CD4-positive, alpha-beta T cell treated with Interleukin-15 for 4 hours (primary cell): ENCODE measurements at places on chromosomes 16 and 17.

DNA sequence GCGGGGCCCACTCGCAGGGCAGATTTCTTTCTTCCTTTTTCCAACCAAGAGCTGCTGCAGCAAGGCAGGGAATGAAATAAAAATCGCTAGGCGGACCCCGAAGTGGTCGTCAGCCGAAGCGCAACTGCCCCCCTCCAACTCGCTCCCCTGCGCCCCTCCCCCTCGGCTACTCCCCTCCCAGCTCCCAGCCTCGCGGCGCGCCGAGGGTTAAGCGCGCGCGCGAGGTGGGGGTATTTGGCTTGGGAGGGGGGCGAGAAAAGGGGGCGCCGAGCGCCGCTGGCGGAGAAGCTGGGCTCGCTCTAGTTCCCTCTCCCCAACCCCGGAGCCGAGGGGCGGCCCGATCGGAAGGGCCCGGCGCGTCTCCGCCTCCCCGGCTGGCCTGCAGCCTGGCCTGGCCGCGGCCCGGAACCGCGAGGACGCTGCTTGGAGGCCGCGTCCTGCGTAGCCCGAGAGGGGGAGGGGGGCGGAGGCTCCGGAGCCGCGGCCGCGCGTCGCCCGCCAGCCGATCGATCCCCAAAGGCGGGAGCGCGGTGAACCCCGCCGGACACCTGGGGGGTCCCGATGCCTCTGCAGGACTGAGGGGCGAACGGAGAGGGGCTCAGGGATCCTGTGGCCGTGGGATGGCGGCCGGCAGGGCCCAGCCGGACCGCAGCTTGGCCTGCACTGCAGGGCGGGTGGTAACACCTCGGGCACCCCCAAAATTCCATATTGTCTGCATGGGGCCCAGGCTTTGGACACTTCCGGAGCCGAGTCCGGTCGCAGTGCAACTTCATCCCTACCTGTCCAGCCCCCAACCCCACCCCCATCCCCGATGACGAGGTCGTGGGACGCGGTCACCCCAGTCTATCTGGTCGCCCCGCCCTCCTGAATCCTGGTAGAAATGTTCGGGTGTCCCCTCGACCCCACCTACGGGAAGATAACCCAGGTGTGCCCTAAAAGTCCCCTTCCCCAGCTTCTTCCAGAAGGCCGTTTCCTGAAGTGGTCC is 4.9 kb upstream of the CBX4 start:
- no peak for DNase-seq

GRCh38 chr17:58528443-58528842 is 14.0 kb upstream of the MTMR4 start:
- no peak for DNase-seq

GRCh38 chr16:19169082-19169639 is 1.1 kb downstream of the SYT17 start:
- no peak for DNase-seq

GRCh38 chr17:60147553-60148223 is 2.1 kb upstream of the CA4 start:
- DNase-seq = no peak

GRCh38 chr17:16081507-16082087 is 82.0 kb downstream of the TTC19 start:
- no peak for DNase-seq

GRCh38 chr16:78177987-78178386 is 78.5 kb downstream of the WWOX start:
- no peak for DNase-seq

DNA sequence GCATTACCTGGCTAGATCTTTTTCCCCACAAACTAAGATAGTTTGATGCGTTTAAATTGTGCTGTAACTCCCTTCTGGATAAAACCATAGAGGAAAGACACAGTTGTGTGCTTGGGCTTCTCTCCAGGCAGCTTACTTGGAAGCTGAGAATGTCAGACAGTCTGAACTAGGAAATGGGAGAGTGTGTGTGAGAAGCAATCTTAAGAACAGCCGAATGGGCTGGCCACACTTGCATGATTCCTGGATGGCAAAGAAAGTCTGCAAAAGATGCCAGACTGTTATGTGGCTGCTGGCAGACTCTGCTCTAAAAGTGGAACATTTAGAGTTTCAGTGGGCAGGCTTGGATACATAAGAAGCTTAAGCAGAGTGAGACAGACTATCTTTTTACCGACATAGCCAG is 384.3 kb upstream of the PSMD7 start:
- DNase-seq = no peak

- no peak for DNase-seq
Observed at GRCh38 chr17:17067257-17067656, 25.0 kb downstream of the MPRIP start.

- no peak for DNase-seq
Observed at GRCh38 chr16:73891129-73891542, 405.5 kb upstream of the PSMD7 start.

DNA sequence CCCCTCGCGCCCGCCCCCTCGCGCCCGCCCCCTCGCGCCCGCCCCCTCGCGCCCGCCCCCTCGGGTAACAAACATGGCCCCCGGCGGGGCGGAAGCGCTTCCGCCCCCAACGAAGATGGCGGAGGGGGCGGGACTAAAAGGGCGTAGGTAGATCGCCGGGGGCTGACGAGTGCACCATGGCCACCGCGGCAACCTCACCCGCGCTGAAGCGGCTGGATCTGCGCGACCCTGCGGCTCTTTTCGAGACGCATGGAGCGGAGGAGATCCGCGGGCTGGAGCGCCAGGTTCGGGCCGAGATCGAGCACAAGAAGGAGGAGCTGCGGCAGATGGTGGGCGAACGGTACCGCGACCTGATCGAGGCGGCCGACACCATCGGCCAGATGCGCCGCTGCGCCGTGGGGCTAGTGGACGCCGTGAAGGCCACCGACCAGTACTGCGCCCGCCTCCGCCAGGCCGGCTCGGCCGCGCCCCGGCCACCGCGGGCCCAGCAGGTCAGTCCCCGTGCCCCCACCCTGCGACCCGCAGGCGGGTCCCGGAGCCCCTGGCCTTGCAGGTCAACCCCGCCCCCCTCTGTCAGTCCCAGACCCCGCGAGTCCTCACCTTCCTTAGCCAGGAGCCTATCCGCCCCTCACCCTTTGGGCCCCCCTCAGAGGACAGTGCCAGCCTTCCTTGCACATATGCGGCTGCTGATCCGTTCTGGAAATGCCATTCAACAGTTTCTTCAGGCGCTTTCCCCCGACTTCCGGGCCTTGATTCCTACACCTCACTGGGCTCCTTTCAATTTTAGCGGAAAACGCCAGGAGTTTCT is at the start of gene COG1:
TSS of gene COG1 (plus strand) at position 162 of the 808 bp plus-strand sequence. CDS start at position 177, 15 bp downstream.
- peak; percentile 86 for DNase-seq

DNA sequence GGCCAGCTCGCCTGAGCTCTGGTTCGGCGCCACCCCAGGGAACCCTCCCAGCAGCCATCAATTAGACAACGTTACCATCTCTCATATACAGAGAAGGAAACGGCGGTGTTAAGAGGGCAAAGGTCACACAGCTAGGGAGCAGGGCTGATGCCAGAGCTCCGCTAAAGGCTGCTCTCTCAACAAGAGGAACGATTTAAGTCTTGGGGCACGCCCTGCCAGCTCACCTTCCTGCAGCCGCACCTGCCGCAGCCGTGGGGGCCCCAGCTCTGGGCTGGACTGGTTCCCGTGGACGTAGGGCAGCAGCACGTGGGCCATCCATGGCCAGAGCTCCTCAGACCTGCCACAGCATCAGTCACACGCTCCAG is 43.5 kb downstream of the PKD1 start:
- no peak for DNase-seq

DNA sequence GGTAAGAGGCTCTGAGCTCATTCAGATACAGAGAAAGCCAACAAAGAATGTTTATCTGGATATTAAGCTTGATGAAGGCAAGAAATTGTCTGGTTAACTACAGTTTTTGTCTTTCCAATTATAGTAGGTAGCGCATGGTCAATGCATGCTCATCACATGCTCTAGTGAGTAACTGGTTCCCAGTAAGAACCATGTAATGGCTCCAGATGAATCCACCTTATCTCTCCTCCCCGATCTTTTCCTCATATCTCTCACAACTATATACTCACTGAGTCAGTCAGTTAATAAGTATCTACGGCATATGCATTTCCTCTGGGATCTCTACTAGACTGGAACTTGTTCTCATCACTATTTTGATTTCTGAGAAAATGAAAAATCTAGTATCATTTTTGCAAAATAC is 340.7 kb upstream of the DYNLRB2 start:
- DNase-seq = no peak

GRCh38 chr17:61783120-61783519 is 80.2 kb downstream of the BRIP1 start:
- DNase-seq = no peak

GRCh38 chr16:89107203-89107582 is 13.5 kb downstream of the ACSF3 start:
- DNase-seq = no peak

GRCh38 chr16:4214215-4214621 is 27.7 kb downstream of the SRL start:
- no peak for DNase-seq

DNA sequence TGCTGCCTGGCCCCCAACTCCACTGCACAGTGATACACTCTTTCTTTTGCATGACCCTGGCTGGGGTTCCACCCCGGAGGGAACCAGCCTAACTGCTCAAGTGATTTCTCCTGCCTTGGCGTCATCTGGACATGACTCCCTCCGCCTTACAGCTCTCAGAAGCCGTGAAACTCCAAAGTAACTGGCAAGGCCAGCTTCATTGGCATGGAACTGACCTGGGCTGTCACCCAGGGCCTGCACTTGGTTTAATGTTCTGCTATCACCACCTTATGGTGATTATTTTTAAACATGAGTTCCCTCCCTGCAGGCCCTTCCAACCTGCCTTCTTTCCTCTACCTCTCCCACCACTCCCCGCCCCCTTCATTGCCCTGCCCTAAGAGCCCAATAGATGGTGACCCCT is 139.7 kb upstream of the CDH5 start:
- no peak for DNase-seq

GRCh38 chr17:78159575-78160158 is 8.7 kb upstream of the SYNGR2 start:
- no peak for DNase-seq

DNA sequence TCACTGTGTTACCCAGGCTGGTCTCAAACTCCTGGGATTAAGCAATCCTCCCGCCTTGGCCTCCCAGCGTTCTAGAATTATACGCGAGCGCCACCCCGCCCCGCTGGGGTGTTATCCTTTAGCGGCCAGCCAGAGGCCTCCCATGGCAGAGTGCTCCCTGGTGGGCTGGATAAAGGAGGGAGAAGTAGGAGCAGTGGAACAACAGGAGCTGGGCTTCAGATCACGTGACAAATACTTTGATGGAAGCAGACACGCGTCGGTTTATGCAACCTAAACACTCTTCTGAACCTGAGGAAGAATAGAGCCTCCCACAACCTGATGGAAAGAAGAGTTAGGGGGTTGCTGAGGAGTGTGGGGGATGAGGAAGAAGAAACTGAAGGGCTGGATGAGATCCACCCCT is 2114.0 kb downstream of the TP53TG3F start:
- no peak for DNase-seq

GRCh38 chr16:12186774-12187335 is 210.3 kb downstream of the SNX29 start:
- no peak for DNase-seq

- no peak for DNase-seq
Observed at GRCh38 chr17:49616086-49616485, 40.4 kb downstream of the NXPH3 start.

DNA sequence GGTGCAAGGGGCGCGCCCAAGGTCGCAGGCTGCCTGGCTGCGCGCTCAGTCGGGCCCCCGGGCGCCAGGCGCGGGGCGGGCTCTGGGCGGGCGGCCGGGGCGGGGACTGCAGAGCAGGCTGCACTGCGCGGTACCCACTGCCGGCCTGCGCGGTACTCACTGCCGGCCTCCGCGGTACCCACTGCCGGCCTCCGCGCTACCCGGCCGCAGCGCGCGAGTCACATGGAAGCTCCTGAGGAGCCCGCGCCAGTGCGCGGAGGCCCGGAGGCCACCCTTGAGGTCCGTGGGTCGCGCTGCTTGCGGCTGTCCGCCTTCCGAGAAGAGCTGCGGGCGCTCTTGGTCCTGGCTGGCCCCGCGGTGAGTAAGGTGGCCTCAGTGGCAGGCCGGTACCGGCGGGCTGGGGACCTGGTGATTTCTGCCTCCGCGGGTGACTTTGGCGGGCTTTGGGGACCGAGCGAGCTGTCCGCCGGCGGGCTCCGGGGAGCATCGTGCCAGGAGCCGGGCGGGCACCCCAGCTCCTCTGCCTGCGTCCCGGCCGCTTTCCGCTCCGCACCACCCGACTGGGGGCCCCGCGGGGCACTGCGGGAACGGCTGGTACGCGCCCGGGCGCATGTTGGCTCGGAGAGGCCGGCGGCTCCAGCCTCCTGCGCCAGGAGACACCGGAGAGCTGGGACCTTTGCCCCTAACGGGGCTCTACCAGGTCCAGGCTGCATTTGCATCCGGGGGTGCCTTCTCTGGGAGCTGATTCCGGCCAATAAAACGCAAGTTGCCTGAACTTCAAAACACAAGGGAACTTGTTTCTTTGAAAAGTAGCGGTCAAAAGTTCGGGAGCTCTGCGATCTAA is at the start of gene SLC47A1:
TSS of gene SLC47A1 (plus strand) at position 137 of the 844 bp plus-strand sequence. CDS start at position 223, 86 bp downstream.
- DNase-seq = no peak

DNA sequence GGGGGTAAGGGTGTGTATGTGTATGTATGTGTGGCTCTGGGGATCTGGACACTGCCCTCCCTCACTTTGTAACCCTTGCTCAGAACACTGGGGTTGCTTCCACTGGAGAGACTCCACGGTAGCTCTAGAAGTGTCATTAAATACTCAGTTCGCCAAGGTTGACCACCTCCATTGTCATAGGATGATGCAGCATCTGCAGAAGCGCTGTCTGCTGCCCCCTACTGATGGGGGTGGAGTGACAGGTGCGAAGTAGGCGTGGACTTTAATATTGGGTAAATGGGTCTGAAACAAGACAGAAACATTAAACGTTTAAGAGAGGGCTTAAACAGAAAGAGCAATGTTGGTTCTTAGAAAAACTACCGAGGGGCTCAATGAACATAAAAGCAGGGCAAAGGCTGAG is 35.5 kb upstream of the STAC2 start:
- peak; percentile 16 for DNase-seq

DNA sequence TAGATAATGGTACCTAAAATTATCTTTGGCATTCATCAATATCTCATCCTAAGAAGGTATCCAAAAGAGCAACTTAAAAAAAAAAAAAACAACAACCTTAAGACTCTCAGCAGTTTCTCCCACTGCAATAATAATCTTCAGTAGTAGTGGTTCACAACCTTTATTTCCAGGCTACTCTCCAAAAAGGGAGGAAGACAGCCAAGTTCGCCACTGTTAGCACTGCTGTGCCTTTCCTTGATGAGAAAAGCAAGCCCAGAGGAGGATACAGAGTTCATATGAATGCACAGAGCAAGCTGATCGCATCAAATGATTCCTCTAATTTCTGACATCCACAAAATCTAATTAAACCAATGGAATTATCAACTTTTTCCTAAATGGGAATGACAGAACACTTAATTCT is 199.4 kb downstream of the AATF start:
- no peak for DNase-seq

- DNase-seq = no peak
Observed at GRCh38 chr16:54928016-54928356, 2.7 kb upstream of the IRX5 start.

- DNase-seq = no peak
Observed at GRCh38 chr16:10297341-10298006, 88.4 kb upstream of the ATF7IP2 start.

DNA sequence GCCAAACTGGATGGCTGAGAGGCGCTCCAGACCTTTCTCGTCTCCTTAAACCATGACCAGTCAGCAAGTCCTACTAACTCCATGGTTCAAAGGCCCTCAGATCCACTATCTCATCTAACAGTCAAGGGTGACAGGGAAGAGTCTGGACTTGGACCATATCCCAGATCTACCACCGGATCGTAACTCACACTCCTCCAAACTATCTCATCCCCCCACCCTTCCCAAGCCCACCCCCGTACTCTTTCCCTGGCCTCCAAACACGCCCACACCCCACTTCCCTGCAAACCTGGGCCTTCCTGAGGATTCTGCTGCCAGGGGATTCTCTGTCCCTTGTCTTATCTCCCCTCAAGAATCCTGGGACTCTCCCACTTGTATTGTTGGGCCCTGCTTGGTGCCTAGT is 5.1 kb downstream of the CDIP1 start:
- no peak for DNase-seq
